ENCODE measurements at places on chromosomes 16 and 17.

DNA sequence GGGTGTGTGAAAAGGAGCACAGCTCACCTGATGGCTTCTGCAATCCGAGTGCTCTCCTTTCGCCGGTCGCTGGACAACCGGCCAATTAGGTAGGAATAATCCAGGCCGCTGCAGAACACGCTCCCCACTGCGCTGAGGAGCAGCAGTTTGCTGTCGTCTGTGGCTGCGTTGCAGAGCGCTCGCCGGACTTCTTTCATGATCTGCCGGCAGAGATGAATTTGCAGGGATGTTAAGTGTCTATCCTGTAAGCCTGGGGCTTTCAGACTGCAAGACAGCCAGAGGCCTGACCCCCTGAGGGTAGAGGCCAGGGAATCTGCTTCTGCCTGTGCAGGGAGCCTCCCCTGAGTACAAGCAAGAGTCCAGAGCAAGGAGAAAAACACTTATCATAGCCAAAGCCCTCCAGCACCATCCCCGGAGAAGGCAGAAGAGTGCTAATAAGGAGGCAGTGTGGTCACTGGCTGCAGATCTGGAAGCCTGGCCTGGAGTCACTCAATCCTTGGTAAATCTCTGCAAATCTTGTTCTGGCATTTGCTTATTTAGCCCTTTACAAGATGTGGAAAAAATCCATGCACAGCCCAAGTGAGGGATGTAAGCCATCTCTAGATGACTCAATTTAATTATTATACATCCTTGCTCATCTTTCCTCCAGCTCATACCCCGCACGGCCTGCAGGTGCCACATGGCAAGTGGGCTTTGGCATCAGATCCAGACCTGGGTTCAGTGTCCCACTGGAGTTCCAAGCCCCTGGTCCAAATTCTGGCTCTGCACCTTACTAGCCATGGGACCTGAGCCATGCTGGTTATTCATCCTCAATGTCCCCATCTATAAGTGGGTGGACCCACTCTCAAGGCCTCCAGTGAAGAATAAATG lies 80.2 kb downstream of the DYNLRB2 start:
- no peak for DNase-seq

GRCh38 chr17:76537578-76538280 lies at the start of gene CYGB:
Gene CYGB, minus strand, starts transcription at chr17:76537709. Its CDS starts 167 bp downstream, at chr17:76537542.
- no peak for DNase-seq

DNA sequence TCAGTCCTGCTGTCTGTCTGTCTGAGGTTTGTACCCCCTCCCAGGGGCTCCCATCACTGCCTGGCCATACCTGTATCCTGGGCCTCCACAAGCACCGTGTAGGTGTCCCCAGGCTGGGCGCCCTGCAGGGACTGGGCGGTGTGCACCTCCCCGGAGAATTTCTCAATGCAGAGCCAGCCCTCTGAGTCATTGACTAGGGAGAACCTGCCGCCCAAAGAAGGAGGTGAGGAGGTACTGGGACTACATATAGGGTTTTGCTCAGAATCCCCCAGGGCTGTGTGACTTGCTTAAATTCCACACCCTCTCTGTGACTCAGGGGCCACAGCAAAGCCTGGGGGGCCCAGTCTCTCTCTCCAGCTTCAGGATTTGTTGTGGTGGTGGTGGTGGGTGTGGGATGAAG lies 7.6 kb downstream of the CDH16 start:
- DNase-seq = no peak

GRCh38 chr17:16975744-16976625 lies 4.1 kb upstream of the TNFRSF13B start:
- no peak for DNase-seq

DNA sequence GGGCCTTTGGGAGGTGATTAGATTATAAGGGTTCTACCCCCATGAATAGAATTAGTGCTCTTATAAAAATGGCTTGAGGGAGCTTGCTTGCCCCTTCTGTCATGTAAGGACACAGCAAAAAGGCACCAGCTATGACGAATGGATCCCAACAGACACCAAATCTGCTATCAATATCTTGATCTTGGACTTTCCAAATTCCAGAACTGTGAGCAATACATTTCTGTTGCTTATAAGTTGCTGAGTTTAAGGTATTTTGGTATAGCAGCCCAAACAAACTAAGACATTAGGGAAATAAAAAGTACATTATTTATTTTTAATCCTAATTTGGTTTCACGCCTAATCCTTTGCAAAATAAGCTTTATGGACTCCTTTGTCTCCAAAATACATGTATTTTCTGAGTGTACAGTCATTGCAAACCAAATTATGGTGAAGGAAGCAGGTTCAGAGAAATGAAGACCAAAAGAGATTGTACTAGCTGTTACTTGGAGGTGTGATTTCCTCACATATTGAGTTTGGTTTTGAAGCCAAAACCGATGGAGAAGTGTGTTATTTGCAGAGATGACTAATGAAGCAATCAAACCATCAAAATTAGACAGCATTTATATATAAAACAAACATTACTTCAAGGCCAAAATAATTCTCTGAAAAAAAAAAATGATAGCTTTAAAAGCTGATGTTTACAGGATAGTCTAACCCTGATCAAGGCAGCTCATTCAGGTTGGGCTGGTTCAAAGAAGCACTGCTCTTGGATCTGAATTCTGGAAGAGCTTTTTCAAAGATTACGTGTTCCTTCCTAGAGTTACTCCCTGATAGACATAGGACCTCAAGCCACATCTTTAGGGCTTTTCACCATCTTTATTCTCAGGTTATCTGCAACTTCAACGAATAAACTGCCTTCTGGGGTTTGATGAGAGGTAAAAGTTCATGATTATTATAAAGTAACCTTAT lies 71.6 kb downstream of the MYO1D start:
- DNase-seq = no peak

DNA sequence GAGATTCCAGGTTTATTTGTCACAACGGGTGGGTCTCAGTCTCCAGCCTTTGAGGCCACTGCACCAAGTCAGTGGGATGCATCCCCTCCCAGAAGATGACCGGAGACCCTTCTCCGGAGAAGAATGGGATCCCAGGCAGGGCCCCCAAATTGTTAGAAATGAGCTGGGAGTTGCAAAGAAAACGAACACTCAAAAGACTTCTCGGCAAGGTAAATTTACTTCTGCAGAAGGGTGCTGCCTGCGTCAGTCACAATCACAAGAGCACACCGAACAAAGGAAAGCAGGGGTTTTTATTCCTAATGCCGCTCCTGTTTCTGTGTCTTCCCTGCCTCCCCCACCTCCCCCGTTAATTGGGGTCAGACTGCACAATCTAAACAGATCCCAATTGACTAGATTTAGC lies 61.4 kb downstream of the ATF7IP2 start:
- DNase-seq = no peak

DNA sequence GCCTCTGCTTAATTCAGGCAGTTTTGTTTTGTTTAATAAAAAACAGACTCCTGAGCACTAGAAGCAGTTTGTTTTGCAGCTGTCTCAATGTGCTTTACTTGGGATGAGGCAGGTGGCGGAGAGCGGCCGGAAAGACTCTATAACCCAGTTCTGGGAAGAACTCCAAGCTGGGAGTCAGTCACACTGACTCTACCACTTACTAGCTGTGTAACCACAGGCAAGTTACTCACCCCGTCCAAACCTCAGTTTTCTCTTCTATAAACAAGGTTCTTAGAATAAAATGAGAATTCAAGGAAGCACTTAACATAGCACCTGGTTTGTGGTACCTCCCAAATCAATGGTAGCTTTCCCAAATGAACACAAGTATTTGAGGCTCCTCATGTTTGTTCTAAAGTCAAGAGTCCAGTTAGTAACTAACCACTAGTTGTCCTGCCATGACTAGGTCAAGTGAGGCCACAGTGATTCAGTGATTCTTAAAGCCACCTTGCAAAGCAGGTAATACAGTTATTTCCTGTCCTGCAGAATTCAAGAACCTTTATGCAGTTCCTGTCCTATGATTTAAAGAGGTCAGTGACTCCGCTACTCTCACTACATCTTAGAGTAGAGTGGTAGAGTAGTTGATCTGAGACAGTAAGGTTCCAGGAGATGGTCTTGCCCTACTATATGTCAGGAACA lies 2.7 kb downstream of the TXNDC17 start:
- DNase-seq = no peak

GRCh38 chr17:80765241-80765961 lies 220.8 kb downstream of the RPTOR start:
- no peak for DNase-seq

DNA sequence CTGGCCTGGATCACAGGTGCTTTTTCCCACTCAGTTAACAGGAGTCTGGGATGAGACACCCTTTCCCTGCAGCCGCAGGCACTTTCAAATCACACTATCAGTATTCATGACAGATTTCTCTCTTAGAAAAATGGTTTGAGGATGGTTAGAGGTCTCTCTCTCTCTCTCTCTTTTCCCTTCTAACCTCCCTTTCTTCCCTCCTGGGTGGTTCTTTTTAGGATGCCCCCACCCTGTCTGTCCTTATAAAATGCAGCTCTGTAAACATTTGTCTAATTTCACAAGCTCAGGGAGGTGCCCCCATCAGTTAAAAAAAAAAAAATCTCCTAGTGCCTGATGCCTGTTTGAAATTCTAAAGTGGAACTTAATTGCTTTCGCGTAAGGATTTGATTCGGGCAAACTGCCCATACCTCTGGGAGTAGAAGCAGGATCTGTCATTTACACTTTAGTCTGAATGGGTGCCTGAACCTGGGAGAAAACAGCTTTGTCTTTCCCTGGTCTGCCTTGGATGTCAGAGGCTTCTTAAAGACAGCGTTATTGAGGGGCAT lies 158.8 kb downstream of the CCDC182 start:
- DNase-seq = no peak

- DNase-seq = no peak
Measured at GRCh38 chr16:21647562-21648164, 4.7 kb downstream of the IGSF6 start.

GRCh38 chr17:56773124-56773523 lies 60.6 kb downstream of the C17orf67 start:
- DNase-seq = no peak

GRCh38 chr16:65201511-65201910 lies 79.6 kb upstream of the CDH11 start:
- no peak for DNase-seq

DNA sequence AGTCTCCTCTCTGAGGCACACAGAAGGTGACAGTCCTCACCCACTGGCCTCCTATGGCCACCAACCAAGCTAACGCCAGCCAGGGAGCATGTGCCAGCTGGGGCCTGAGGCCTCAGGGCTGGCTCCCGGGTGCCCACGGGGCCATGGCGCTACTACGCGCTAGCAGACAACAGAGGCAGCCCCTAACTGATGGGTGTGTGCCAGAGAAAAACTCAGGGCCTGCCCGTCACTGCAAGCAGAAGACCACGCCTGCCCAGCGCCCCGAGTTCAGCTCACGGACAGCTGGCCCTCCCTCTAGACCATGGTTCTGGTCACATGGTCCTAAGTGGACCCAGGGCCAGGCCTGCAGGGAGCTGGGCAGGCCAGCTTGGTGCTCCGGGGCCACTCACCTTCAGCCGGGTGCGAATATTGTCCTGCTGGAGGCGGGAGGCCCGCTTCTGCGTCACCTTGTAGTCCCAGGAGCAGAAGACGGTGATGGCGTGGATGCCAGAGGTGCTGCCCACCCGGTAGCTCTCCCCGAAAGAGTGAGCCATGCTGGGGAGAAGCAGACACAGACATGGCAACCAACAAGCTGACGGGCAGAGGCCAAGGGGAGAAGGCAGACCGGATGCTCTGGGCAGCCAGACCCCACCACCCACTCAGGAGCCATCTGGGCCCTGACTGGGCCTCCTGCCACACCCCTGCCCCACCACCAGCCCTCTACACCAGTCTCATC lies 6.2 kb downstream of the TMC6 start:
- no peak for DNase-seq

DNA sequence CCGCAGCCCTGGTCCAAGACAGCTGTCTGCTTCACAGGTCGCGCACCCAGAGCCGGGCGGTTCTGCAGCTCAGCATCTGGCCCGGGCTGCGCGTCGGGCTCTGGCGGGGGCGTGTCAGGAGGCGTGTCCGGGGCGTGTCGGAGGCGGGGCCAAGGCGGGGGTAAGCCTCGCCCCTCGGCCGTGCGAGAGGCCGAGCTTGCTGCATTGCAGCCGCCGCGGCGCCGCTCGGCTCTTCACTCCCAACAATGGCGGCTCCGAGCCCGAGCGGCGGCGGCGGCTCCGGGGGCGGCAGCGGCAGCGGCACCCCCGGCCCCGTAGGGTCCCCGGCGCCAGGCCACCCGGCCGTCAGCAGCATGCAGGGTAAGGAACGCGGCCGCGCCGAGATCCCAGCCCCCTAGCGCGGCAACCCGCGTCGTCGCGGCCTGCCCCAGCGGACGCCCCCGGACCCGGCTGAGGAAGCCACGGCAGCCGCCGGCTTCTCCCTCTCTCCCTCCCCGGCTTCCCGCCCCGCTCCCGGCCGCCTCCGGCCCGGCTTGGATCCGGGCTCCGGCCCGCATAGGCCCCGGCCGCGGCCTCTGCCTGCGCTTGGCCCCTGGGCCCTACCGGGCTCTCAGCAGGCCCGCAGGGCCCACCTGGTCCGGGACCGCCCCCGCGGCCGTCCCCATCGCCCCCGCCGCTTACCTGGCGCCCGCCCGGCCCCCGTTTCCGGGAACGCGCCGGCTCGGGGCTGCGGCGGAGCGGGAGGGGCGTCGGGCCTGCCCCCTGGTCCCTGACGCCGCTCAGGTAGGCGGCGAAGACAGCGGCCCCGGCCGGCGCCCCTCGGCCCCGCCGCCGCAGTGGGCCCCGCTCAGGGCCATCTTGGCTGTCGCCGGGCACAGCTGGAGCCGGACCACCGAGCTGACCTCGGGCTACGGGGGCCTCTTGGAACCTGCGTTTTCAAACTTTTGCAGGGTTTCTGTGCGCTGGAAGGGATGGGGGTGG lies at the start of gene MAP2K4:
TSS of gene MAP2K4 (plus strand) at position 236 of the 981 bp plus-strand sequence. CDS start at position 246, 10 bp downstream.
- DNase-seq = peak; percentile 84

DNA sequence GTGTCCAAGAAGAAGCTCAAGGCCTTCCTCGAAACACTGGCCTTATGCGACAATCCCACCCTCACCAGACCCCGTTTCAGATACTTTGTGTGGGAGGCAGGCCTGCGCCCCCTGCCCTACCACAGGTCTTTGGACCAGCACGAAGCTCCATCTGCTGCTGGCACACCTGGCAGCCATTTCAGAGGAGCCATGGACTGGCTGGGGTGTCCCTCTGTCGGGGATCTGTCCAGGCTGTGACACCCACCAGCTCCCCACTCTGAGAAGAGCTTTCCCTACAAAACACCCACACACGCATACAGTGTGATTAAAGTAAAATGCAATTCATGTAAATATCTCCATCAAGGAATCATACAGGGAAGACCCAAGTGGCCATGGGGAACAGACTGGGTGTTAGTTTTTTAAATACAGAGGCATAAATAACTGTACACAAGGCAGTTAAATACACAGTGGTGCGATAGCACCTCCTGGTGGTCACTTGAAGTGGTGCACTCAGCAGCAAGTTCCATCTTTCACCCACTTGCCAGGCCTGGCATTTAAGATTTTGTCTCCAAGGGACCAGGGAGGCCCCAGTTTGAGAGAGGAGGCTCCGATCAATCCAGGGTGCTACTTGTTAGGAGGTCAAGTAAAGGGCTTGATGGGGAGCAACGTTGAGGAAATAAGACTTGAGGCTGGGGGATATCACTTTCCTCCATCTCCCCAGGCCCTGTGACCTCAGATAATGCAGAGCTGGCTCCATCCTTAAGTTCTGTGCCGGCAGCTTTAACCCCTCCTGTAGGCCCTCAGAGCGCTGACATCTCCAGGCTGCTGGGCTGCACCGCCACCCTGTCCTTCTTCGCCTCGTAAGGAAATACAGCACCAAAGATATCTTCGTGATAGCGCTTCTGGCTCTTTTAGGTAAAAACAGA lies 43.6 kb downstream of the NOS2 start:
- no peak for DNase-seq

- no peak for DNase-seq
Measured at GRCh38 chr16:523097-523741, 4.3 kb upstream of the CAPN15 start.
